ENCODE measurements at places on chromosomes 16 and 17.

DNA sequence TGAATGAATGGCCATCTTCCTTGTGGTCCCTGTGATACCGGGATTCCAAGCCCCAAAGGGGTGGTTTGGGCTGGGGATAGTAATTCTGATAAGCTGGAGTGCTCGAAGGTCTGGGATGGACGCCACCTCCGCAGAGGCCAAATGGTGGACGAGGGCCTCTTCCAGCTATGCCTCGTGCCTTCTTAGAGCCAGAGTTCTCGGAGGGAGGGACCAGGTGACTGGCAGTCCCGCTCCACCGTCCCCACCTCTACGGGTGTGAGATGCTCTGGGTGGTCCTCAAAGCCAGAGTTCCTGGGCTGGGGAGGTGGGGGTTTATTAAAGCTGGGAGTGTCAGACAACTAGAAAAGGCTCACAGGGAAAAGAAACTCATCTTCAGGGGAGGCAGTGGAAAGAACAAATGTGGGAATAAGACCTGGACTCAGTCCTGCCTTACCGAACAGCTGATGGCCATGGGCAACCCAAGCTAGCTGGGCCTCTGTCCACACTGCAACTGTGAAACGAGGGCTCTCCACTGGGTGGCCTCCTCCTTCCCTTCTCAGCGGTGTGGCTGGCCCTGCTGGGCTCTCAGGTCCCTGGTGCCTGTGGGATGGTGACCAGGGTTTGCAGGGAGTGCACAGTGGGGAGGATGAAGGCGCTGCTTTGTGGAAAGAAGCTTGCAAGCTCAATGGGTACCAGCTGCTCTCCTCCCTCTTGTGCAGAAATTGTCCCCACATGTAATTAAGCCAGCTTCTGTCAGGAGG is 75.2 kb downstream of the N4BP1 start:
- no peak for DNase-seq

GRCh38 chr16:70561623-70562022 is 38.0 kb downstream of the SF3B3 start:
- DNase-seq = no peak

DNA sequence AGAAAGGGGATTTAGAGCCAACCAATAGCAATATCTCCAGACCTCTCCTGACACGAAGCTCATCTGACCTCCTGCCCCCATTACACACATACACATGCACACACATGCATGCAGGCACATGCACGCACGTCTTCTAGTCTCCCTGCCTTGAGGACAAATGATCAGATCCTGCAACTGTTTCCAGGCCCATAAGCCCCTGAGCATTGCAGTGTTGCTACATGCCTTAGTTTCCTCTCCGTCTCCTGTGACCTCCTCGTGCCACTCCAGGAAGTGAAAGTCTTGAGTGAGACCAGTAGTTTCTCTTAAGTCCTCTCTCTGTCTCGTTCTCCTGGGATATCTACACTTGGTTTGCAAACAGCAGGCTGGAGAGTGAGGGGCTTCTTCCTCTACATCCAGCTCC is 8.2 kb downstream of the CIITA start:
- no peak for DNase-seq

GRCh38 chr17:50093246-50093645 is 1.9 kb upstream of the PDK2 start:
- no peak for DNase-seq

GRCh38 chr17:16406742-16407674 is 8.4 kb upstream of the TRPV2 start:
- peak; percentile 61 for DNase-seq

DNA sequence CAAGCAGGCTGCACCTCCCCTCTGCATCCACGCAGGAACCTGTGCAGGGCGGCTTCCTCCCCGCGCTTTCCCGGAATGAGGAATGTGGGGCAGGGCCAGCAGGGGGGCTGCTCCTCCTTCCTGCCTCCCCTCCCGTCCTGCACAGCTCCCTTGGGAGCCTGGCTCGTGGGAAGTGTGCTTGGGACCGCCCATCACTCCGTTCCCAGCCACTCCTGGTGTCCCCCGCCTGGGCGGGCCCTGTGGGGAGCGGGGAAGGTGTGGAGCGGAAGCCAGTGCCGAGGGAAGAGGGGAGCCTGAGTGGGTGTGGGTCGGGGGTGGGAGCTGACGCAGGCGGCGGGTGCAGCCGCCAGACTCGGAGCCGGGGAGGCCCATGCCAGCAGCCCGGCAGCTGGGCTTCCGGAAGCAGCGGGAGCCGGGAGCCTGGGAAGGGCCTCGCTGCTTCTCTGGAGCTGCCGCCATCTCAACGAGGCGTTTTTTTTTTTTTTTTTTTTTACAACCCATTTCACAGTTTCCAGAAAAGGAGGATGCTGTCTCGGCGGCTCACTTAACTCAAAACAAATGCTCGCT is 24.1 kb downstream of the BAHCC1 start:
- DNase-seq = no peak
